ENCODE measurements at places on chromosomes 16 and 17.

DNA sequence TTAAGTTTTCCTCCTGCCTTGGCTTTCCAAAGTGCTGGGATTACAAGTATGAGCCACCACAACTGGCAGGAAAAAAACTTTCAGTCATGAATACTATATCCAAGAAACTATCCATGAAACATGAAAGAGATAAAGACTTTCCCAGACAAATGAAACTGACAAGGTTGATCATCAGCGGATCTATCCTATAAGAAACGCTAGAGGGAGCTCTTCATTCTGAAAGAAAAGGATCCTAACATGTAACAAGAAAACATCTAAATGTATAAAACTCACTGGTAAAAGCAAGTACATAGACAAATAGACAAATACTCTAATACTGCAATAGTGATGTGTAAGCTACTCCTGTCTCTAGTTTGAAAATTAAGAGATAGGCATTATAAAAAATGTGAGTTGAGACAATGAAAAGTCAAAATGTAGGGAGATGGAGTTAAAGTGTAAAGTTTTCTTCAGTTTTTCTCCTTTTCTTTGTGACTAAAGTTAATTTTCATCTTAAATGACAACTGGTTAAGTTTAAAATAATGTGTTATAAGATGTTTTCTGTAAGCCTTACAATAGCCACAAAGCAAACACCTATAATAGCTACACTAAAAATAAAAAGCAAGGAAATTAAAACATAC, 79.6 kb upstream of the TEKT1 start:
- no peak for DNase-seq

DNA sequence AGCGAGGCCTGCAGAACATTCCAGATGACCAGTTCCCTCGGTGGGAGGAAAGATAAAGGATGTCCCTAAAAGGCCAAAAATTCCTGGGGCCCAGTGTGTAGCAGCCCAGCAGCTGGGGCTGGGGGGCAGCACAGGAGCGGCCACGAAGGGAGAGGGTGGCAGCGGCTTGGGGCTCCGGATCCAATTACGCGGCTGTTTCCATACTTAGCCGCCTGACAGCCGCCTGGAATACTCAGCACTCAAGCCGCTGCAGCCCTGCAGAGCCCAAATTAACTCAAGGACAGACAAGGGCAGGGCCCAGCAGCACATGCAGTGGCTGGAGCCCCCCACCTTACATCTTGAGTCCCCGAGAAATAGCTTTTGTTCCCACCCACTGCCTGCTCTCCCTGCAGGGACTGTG, 1.3 kb downstream of the SRL start:
- DNase-seq, result no peak

GRCh38 chr16:6362321-6362720, 970.3 kb upstream of the RBFOX1 start:
- no peak for DNase-seq

DNA sequence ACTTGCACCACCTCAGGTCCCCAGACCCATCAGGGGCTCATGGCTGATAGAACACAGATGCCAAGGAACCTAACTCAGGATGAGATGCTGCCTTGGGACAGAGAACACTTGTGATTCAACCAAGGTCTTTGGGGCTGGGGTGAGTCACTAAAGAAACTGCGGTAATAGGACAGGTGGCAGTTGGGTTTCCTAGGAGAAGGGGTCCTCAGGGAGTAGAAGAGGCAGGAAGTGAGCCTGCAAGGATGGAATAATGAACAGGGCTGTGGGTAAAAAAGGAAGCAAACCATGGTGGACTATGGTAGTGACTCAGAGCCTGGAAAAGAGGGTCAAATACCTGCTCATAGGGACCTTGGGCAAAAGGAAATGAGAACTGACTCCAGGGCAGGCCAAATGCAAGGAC, 6.5 kb upstream of the PNPO start:
- DNase-seq, result no peak

- DNase-seq, result no peak
These were observed 31.5 kb upstream of the TNRC6C start for GRCh38 chr17:77926981-77927380.

- no peak for DNase-seq
These were observed 27.5 kb downstream of the UNC13D start for GRCh38 chr17:75816693-75817092.

GRCh38 chr16:76741623-76742022, 449.4 kb upstream of the MON1B start:
- no peak for DNase-seq

DNA sequence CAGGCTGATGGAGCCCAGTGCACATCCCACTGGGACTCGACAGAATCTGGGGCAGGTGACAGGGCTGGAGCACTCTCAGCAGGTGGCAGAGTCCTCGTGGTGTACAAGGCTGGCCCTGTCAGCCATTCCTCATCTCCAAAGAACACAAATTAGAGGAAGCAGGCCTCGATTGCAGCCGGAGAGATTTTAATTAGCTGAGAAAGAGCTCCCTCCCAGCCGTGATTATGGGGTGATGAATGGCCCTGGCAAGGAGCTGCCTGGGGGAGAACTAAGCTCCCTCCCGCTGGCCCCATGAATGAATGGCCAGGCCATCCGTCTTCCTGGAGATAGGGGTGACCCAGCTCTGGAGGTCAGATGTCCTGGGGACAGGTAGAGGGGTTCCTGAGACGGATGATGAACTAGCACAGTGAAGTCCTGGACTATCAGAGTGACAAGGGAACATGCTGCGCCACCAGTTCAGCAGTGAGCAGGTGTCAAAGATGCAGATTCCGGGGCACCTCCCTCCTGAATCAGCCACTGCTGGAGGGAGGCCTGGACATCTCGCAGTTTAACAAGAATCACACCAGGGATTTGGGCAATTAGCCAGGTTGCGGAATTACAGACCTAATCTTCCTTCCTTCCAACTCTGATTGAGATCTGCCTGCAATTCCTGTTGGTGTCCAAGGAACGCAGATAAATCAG, 35.5 kb downstream of the PIMREG start:
- no peak for DNase-seq

- no peak for DNase-seq
These were observed at the start of gene COPZ2 for GRCh38 chr17:48037036-48037837. COPZ2 (minus strand) TSS chr17:48037797; CDS start chr17:48037777, 20 bp downstream.

- no peak for DNase-seq
These were observed 195.7 kb upstream of the WSCD1 start for GRCh38 chr17:5874486-5874885.

DNA sequence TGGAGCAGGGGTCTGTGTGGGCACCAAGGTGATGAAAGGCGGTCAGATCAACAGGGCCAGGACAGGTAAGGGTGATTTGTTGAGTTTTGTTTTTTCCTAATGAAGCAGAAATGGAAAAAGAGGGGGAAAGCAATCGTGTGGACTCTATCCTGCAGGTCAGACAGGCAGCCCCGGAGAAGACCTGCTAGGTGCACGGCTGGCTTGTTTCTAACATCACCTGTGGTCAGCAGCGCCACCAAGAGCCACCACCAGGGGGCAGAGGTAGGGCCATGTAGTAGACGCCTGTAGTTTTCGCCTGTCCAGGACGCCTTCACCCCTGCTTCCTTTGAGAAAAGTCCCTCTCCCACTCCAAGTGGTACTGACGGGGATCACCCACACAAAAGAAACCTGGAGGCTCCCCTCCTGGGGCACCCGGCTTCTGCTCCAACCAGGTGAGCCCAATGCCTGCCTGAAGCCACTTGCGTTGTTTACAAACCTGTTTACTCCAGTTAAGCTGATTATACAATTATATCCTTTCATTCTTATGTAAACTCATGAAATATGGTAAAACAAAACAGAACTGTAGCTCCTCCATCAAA, 54.2 kb upstream of the SEC14L1 start:
- DNase-seq, result peak; percentile 79

DNA sequence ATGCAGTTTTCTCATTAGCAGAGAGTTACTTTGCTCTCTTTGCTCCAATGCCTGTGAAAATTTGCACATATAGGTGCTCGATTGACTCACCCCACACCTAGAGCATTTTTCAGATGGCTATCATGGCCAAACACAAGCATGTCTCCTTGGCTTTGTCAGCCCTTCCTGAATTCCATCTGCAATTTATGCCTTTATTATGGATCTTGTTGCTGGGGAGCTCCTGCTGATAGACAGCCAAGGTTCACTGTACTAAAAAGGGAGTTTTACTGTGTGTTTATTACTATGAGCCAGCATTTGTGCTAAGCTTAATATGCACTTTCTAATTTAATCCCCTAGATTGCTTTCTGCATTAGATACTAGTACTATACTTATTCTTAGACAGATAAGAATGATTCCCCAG, 93.3 kb downstream of the TOX3 start:
- no peak for DNase-seq

- DNase-seq, result no peak
These were observed 210.1 kb upstream of the HS3ST4 start for GRCh38 chr16:25481636-25482035.

DNA sequence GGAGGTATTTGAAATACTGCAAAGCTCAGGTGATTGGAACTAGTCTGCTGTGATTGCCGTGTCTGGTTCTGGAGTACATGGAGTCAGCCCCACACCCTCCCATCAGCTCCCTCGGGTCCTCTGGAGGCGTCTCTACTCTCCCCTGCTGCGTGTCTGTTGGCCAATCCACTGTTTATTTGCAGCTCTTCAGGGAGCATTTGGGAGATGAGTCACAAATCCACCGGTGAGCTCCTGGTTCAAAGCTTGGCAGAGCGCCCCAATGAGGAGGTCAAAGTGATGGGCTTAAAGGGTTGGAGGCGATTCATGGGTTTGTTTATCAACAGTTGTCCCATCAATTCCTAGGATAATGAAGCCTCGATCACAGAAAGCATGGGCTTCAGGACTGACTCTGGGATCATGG, 14.6 kb downstream of the CALB2 start:
- no peak for DNase-seq

- no peak for DNase-seq
These were observed 279.0 kb downstream of the PMP22 start for GRCh38 chr17:14986127-14986526.

GRCh38 chr16:49452578-49452977, 79.0 kb downstream of the C16orf78 start:
- no peak for DNase-seq

DNA sequence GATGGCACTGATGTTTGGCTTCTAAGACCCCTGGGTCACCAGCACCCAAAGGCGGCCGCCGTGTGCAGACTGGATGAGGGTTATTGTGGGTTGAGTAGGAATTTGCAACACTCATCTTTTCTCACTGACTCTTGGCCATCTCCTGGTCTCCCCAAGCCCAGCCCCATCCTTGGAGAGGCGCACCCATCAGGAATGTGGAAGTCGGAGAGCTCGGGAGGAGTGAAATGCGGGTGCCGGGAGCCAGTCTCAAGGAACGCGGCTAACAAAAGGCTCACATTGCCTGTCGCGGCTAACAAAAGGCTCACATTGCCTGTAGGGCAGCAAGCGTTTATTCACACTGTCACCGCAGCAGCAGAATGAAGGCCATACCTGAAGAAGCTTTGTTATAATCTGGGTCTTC, 248.6 kb downstream of the FOXL1 start:
- DNase-seq, result no peak

DNA sequence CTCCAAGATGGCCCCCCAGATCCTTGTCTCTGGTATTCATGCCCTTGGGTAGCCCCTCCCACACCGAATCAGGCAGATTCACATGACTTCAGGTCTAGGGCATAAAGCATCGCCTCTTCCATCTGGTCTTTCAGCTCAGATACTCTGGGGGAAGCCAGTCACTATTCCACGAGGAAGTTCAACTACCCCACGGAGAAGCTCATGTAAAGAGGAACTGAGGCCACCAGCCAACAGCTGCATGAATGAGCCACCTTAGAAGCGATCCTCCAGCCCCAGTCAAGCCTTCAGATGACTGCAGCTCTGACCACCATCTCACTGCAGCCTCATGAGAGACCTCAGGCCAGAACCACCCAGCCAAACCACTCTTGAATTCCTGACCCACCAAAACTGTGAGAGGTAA, 54.1 kb downstream of the SOCS3 start:
- DNase-seq, result no peak

DNA sequence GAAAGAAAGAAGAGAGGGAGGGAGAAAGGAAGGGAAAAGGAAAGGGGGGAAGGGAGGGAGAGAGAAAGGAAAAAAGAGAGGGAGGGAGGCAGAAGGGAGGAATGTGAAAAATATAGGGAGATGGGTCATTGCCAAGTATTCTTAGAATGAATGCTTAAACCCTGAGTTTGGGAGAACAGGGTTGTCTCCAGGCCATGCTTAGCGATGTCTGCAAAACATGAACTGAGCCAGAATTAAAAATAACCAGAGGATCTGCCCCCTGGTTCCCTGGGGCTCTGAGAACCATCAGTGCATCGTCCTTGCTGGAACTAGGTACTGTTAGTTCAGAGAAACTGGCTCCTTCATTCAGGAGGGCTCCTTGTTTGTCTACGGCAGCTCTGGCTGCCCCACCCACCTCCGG, 170.4 kb downstream of the IRX5 start:
- DNase-seq, result no peak

- no peak for DNase-seq
These were observed 3.1 kb downstream of the SLC5A2 start for GRCh38 chr16:31486045-31486444.

- no peak for DNase-seq
These were observed 92.8 kb upstream of the ZNF469 start for GRCh38 chr16:88289968-88290401.

- no peak for DNase-seq
These were observed 10.7 kb upstream of the USP10 start for GRCh38 chr16:84689111-84689510.

GRCh38 chr17:59121901-59122480, 15.3 kb upstream of the TRIM37 start:
- no peak for DNase-seq

DNA sequence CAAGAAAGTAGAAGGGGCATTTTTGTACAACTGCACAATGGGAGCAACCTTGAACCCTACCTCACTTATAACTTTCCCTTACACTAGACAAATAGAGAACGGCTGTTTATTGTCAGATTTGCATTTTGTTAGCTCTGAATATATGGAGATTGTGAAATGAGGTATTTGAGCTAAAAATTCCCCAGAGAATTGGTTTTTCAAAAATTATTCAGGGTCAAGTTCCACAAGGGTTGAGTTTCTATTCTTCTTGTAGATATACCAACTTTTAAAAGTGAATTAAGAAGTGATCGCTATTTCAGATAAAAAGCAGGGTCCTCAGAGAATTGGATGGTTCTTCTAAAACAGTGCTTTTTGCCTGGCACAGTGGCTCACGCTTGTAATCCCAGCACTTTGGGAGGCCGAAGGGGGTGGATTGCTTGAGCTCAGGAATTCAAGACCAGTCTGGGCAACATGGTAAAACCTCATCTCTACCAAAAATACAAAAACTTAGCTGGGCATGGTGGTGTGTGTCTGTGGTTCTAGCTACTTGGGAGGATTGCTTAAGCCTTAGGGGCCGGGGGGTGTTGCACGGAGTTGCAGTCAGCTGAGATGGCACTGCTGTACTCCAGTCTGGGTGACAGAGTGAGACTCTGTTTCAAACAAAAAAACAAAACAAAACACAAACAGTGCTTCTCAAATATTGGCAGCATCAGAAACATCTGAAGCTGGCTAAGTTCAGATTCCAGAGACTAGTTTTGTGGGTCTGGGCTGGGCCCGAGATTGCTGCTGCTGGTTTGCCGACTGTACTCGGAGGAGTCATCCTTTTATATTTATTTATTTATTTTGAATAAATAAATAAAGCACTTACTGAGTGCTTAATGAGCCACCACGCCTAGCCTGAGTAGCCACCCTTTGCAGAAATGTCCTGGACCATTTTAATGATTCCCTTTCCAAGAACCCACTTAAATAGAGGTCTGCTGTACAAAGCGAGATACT, 50.9 kb downstream of the PECAM1 start:
- no peak for DNase-seq

- DNase-seq, result no peak
These were observed 118.5 kb upstream of the CACNG5 start for GRCh38 chr17:66716236-66717026.

GRCh38 chr16:63850979-63851378, 1270.9 kb downstream of the CDH11 start:
- DNase-seq, result no peak

All from activated CD4-positive, alpha-beta T cell treated with anti-CD3 and anti-CD28 coated beads for 24 hours (primary cell).